ENCODE measurements at places on chromosomes 7 and 10.

DNA sequence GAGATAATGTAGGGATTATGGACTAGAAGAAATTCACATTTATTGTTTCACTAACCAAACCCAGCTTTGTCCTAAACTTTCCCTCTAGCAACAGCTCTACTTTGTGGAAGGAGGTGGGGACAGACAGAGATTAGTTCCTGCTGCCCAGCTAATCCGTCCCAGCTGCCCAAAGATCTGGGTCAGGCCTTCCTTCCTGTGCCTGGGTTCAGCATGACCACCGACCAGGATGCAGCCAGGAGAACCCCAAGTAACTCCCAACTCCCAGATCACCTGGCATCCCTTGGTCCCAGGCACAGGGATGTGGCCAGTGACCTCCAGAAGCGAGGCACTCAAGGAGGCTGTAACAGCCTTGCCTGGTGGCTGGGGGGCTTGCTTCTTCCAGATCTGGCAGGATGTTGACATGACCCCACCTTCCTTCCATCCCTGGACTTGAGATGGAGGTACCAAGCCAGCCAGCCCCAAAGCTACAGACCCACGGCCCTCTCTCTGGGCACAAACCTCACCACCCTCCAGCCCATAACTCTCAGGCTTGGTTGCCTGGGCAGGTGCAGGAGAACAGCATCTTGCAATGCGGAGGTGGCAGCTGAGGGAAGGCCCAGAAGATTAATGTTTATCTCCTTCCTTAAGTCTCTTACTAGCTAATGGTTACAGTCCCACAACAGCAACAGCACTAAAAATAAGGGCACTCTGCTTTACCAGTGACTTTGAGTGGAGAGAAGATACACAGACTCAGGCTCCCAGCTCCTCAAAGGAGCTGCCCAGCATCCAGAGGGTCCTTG is 11.1 kb downstream of the CAMK2G start:
- no peak for DNase-seq

DNA sequence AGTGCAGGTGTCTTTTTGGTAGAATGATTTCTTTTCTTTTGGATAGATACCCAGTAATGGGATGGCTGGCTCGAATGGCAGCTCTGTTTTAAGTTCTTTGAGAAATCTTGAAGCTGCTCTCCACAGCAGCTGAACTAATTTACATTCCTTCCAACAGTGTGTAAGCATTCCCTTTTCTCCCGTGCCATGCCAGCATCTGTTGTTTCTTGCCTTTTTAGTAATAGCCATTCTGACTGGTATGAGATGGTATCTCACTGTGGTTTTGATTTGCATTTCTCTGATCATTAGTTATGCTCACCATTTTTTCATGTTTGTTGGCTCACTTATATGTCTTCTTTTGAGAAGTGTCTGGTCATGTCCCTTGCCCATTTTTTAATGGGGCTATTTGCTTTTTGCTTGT is 486.3 kb downstream of the GALNT17 start:
- no peak for DNase-seq

DNA sequence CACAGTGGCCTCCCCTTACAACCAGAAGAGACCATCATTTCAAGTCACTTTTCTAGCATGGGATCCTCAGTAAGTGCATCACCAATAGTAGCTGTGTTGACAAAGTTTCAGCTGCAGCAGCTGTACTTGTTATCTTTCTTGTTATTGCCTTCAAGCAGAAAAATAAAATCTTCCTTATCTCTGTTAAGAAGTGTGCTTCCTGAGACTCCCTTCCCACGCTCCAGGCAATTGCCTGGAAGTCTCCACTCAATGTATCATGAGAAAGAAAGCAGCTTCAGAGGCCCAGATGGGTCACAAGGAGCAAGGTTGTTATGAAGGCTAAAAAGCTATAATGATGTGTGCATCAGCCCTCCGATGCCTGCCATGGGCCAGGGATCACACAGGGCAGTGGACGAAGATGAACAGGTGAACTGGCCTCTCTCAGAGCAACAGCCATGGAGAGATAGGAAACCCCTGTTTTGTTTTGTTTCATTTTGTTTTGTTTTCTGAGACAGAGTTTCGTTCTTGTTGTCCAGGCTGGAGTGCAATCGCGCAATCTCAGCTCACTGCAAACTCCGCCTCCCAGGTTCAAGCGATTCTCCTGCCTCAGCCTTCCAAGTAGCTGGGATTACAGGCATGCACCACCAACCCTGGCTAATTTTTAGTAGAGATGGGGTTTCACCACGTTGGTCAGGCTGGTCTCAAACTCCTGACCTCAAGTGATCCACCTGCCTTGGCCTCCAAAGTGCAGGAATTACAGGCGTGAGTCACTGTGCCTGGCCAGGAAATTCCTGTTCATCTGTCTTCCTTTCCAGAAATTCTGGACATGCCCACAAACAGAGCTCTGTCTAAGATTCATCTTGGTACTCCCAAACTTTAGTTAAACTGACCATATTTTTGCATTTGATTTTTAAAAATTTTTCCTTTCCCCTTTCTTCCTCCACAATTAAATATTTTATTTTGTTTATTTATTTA is 340.5 kb downstream of the TNS3 start:
- peak; percentile 74 for DNase-seq

- DNase-seq: no peak
These were observed 519.6 kb downstream of the REEP3 start for GRCh38 chr10:64040781-64041180.

DNA sequence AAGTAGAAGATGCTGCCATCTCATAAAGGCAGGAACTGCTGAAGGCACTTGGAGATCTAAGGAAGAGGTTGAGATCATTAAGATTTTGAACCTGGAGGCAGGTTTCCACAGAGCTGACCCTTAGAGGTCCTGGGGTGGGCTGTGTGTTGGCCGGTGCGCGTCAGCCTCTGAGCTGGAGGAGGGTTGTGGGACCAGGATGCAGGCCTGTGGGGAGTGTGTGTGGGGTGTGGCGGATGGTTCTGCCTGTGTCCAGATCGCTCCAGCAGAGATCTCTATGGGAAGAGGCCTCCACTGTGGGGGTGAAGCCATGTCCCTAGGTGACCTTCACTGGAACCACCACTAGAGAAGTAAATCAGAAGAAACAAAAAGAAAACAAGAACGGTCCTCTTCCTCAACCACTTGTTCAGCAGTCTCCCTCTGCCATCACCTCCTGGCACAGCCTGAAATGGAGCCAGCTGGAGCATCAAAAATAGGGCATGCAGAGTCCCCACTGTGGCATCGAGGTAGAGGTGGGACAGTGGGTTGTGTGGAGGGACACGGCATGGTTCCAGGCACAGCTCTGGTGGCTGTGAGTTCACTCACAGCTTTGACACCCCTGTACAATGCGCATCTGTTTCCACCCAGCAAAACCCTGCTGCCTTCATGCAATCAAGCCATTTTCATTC is 453.8 kb downstream of the TCERG1L start:
- no peak for DNase-seq

DNA sequence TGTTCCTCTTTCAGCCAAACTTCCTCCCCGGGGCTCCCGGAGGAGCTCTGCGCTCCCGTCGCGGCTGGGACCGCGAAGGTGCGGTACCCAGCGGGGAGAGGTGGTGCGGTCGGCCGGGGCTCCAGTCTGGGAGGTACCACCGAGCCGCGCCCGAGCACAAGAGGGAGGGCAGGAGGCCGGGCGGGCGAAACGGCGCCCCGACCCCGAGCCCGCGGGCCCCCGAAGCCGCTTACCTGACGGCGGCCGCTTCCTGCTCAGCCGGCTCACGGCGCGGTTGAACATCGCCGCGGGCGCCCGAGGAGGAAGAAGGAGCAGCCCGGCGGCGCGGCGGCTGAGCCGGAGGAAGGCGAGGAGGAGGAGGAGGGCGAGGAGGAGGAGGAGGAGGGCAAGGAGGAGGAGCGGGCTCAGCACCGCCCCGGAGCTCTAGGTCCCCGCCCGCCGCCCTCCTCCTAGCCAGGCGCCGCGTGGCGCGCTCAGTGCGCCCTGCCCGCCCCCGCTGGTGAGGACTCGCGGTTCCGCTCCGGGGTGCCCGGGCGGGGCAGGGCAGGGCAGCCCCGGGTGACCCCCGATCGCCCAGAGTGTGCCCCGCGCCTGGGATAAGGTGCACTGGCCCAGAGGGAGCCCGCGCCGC is at the start of gene RGS10:
Gene RGS10 (minus strand): TSS at position 363 of the 631 bp plus-strand sequence. CDS start 81 bp downstream, at position 282.
- DNase-seq: peak; percentile 13

- peak; percentile 34 for DNase-seq
These were observed 658.3 kb downstream of the SUGCT start for GRCh38 chr7:40793132-40793531.

DNA sequence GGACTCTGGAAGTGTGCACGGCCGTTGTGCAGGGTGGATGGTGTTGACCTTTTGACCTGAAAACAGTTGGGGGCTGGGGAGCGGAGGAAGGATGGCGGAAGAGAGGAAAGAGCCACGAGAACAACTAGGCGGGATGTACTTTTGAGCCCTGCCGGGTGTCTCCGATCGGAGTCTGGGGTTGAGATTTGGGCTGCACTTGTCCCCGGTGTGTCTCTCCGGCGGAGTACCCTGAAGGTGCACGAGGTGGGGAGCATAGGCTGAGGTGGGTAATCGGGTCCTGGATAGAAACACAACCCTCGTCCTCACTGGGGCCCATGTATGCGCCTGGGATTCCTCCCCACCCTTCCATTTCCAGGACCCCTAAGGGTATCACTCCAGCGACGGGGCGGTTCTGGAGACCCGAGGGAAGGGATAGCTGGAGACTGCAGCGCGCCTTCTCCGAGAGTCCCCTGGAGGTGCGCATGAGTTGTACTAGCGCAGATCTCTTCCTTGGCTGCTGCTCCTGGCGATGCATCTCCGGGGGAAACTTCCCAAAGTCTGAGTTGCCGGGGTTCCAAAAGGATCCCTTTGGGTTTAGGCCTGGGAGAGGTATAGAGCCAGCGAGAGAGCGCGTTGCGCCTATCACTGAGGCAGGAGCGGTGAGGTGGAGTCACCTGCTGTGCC is 4.6 kb upstream of the HMX2 start:
- DNase-seq: no peak

DNA sequence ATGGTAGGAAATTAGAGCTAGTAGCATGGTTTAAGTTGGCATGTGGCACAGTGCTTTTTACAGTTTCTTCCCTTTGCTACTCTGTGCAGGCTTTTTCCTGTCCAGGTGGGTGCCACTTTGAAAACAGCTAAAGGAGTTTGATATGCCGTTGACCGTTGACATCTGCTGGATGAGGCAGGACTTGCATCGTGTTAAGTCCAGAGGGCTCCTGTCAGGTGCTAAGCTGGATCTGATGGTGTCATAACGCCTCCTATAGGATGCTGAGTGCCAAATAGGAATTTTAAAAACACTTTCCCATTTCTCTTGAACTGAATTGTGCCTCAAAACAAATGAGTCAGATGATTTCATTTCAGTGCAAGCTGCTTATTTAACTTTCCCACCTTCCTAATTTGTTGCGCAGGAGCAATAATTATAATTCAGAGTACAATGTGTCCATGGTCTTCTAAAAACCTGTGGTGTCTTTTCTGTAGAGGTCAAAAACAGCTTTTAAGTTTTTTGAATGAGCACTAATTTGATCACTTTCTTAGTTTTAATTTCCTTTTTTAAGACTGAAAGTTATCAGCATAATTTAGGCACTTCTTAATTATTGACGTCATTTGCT is 178.3 kb downstream of the CDCA7L start:
- peak; percentile 84 for DNase-seq

DNA sequence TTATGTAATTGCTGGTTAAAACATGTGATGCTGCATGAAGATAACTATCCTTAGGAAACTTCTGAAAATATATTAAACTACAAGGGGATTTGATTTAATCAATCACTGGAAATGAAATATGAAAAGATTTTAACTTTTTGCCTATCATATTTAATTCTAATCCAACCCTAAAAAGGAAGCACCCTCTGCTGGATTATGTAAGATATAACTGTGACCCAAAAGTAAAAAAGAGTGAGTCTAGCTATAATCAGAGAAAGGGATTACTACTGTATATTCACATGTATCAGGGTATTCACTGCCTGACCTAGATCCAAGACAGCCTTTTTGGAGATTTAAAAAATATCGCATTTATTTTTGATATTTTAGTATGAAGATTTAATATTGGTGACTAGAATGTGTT is 295.5 kb downstream of the MDFIC start:
- DNase-seq: no peak

Measured in renal cortical epithelial cell (primary cell).